ENCODE measurements at places on chromosomes 5 and 9. TPM values are rescaled to one million over a fixed set of nuclear protein-coding genes. Genes with fewer than 3 reads are reported as not detected.
A peak's percentile ranks its signal among the peaks of the same experiment; 100 is the strongest.

DNA sequence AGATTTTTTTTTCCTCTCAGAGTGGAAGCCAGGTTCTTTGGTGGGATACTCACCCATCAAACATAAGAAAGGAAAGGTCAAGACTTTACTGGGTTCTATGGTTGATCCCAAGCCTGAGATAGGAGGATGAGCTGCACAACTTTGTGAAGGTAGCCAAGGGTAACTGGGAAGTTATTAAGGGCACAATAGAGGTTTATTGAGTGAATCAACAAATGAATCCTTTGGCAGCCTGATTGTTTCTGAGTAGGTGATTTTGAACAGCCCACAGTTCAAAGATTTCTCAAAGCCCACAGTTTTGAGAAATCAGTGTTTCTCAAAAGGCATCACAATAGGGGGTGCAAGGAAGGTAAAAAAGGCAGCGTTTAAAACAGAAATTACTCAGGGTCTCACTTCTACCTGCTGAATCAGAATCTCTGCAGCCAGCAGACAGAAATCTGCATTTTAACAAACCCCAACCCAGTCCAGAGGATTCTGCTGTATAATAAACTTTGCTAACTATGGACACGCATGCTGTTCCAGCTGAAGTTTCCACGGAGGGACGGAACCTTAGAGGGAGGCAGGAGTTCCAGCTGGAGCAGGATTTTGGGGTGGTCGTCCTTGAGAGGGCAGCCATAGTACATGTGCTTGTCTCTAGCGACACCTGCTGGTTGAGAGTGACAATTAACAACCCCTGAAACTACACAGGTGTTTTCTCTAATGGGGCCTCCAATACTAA, 32.7 kb upstream of the FSD1L start:
- no peak overlapping the region for H3K4me3 ChIP-seq
- peak; percentile 79 for DNase-seq
- no peaks in the 10 kb centered on the region for H3K36me3 ChIP-seq
- H3K27me3 ChIP-seq: no peaks in the 10 kb centered on the region
- no peak overlapping the region for H3K27ac ChIP-seq

DNA sequence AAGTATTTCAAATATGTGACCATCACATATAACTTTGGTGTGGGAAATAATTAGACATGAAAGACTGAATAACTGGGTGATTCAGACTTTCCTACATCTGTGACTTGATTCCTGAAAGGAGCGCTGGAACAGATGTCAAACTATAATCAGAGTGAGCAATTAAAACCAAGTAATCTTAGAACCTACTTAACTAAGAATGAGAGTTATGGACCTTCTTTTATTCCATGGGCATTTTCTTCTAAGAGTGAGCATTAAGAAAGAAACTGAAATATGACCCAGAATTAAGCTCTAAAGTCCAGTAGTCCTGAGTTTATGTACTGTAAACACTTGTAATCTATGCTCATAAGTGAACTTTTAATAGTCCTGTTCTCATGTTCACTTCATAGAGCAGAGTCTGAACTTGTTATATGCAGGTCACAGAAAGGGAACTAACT, 68.4 kb downstream of the PAM start:
- H3K4me1 ChIP-seq: no peaks in the 10 kb centered on the region
- no peaks in the 10 kb centered on the region for H3K36me3 ChIP-seq
- H3K27me3 ChIP-seq: no peaks in the 10 kb centered on the region

- peaks cover 13% of the 10 kb centered on the region for H3K4me1 ChIP-seq
- H3K27me3 ChIP-seq: no peaks in the 10 kb centered on the region
- peaks cover 53% of the 10 kb centered on the region for H3K36me3 ChIP-seq
- DNase-seq: no peak
- H3K4me3 ChIP-seq: no peak overlapping the region
- H3K27ac ChIP-seq: no peak overlapping the region
These were observed 72.1 kb downstream of the LRSAM1 start for GRCh38 chr9:127523312-127523851.

Gene GABBR2
- total RNA-seq: 0.61 TPM

- H3K27me3 ChIP-seq: no peaks in the 10 kb centered on the region
- H3K36me3 ChIP-seq: no peaks in the 10 kb centered on the region
- H3K27ac ChIP-seq: no peak overlapping the region
- DNase-seq: no peak
- H3K4me3 ChIP-seq: no peak overlapping the region
These were observed 33.4 kb upstream of the SMIM32 start for GRCh38 chr5:136226401-136226800.

Gene WASHC1
- total RNA-seq: 24.7 TPM

Gene FCN2
- total RNA-seq: not detected

Gene F2R
- total RNA-seq: 13.9 TPM

Gene GLDC
- total RNA-seq: 1.1 TPM

GRCh38 chr9:89740722-89741121, 135.9 kb downstream of the GADD45G start:
- H3K36me3 ChIP-seq: no peaks in the 10 kb centered on the region
- H3K4me3 ChIP-seq: no peak overlapping the region
- DNase-seq: no peak
- H3K27ac ChIP-seq: no peak overlapping the region

GRCh38 chr9:132114102-132114707, 34.5 kb upstream of the MED27 start:
- H3K27ac ChIP-seq: no peak overlapping the region
- H3K4me1 ChIP-seq: no peaks in the 10 kb centered on the region
- no peaks in the 10 kb centered on the region for H3K36me3 ChIP-seq

- H3K4me1 ChIP-seq: no peaks in the 10 kb centered on the region
- no peak overlapping the region for H3K27ac ChIP-seq
- H3K4me3 ChIP-seq: no peak overlapping the region
- DNase-seq: peak; percentile 38
These were observed 93.6 kb upstream of the TLE4 start for GRCh38 chr9:79477955-79478771.

- H3K27me3 ChIP-seq: no peaks in the 10 kb centered on the region
- no peak overlapping the region for H3K4me3 ChIP-seq
- peak overlapping the region; percentile 88 for H3K27ac ChIP-seq
- peaks cover 10% of the 10 kb centered on the region for H3K4me1 ChIP-seq
- peak; percentile 88 for DNase-seq
- H3K36me3 ChIP-seq: no peaks in the 10 kb centered on the region
These were observed 6.8 kb upstream of the SUSD3 start for GRCh38 chr9:93051680-93052089.

All from lung (tissue), 17 donors.